ENCODE measurements at places on chromosomes 1 and 21.
A peak's percentile ranks its signal among the peaks of the same experiment; 100 is the strongest.

GRCh38 chr1:20660847-20661206 is 342 bp downstream of the DDOST start:
- no peak for DNase-seq

GRCh38 chr1:25195835-25196234 is 36.5 kb downstream of the SYF2 start:
- DNase-seq: no peak

DNA sequence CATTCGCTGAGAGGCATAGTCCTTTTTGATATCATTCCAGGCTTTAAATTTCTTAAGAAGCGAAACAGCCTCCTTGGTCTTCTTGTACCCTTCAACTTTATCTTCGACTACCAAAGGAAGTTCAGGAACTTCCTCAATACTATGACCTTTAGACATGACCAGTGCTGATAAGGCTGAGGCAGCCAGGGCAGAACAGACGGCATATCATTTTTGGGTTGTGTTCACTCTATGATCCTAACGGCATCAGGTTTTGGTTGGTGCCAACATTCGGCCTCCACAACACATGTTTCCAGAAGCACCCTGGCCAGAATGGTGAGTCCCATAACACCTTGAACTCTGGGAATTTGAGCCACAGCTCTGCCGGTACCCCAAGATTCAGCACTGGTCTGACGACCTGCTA is 31.4 kb upstream of the MYOC start:
- no peak for DNase-seq

- DNase-seq: no peak
Measured at GRCh38 chr1:82755671-82756070, 954.9 kb downstream of the ADGRL2 start.

DNA sequence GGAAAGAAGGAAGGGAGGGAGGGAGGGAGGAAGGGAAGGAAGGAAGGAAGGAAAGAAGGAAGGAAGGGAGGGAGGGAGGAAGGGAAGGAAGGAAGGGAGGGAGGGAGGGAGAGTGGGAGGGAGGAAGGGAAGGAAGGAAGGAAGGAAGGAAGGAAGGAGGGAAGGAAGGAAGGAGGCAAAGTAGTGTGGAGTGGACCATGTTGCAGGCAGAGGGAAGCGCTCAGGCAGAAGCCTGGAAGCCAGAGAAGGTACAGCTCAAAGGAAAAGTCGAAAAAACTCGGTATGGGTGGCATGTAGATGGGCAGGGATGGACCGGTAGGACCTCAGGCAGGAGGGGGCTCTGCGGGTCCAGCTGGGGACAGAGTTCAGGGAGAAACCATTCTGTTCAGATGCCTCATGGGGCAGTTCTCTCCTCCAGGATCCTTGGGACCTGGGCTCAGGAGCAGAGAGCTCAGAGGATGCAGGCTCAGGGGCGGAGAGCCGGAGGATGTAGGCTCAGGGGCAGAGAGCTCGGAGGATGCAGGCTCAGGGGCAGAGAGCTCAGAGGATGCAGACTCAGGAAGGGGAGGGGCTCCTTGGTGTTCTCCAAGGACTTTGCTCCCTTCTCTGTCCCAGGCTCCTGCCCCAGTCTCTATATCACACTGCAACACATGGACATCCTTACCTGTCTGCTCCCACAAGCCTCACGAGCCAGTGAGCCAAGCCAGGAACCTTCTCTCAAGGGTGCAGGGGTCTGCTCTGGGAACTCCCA is 13.6 kb upstream of the PADI3 start:
- no peak for DNase-seq

GRCh38 chr1:53678507-53678906 is 60.5 kb downstream of the GLIS1 start:
- DNase-seq: no peak

- DNase-seq: no peak
Measured at GRCh38 chr1:228160201-228160761, 5.3 kb upstream of the IBA57 start.

DNA sequence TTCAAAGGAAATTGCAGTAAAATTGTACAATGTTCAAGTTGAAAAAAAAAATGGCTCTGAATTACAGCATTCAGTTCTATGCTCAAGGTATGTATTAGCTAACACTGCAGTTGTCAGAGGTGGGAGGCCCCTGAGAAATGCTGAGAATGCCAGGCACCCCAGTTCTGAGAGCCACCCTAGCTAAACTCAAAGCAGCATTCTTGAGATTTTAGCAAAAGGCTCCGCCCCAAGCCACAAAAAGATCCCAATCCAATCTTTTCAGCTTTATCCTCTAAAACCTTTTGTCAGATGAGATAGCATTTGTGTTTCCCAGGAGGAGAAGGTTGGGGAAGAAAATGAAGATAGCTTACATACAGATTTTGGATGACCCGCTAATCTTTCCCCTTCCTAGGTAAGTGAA is 68.8 kb downstream of the SMYD2 start:
- DNase-seq: no peak

- no peak for DNase-seq
Measured at GRCh38 chr1:56806804-56807203, 12.4 kb downstream of the FYB2 start.

GRCh38 chr1:169809370-169810095 is 14.8 kb upstream of the METTL18 start:
- DNase-seq: peak; percentile 39

- no peak for DNase-seq
Measured at GRCh38 chr1:176560681-176561080, 97.7 kb downstream of the PAPPA2 start.

DNA sequence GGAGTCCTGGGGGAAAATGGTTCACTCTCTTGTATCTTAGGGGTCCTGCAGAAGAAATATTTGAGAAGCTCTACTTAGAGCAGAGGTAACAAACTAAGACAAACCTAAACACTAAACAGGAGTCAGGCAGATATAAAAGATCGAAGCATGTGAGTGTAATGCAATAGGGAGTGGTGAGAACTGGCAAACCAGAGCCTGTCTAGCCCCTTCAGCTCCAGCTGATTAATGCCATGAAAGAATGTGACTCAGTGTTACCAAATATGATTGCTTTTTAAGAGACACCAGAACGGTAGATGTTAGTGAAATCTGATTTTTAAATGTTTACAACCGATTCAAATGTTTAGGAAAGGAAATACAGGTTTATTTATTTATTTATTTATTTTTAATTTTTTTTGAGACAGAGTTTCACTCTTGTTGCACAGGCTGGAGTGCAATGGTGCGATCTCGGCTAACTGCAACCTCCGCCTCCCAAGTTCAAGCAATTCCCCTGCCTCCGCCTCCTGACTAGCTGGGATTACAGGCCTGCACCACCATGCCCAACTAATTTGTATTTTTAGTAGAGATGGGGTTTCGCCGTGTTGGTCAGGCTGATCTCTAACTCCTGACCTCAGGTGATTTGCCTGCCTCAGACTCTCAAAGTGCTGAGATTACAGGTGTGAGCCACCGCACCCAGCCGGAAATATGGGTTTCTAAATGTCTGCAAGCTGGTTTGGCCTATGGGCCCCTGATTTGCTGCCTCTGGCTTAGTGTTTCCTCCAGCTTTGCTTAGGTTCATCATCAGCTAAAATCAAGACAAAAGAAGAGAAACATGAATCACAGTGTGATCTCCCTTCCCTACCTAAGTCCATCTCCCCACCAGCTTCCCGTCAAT is 12.2 kb downstream of the TXNIP start:
- DNase-seq: no peak

DNA sequence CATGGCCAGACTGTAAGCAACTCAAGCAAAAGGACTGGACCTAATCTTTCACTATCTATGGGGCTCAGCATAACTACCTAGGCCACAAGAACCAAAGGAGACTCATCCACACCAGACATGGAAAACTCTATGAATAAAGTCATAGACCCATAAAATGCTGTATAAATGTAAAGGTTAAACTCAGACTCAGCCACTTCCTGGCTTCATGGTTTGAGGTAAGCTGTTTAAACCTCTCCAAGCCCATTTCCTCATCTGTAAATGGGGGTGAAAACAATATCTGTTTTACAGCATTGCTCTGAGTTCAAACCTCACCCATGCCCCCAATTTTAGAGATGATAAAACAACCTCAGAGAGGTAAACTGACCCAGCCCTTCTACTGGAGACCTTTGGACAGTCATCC is 4.0 kb upstream of the SMIM12 start:
- DNase-seq: peak; percentile 49
